ENCODE measurements at places on chromosomes 11 and 22.

DNA sequence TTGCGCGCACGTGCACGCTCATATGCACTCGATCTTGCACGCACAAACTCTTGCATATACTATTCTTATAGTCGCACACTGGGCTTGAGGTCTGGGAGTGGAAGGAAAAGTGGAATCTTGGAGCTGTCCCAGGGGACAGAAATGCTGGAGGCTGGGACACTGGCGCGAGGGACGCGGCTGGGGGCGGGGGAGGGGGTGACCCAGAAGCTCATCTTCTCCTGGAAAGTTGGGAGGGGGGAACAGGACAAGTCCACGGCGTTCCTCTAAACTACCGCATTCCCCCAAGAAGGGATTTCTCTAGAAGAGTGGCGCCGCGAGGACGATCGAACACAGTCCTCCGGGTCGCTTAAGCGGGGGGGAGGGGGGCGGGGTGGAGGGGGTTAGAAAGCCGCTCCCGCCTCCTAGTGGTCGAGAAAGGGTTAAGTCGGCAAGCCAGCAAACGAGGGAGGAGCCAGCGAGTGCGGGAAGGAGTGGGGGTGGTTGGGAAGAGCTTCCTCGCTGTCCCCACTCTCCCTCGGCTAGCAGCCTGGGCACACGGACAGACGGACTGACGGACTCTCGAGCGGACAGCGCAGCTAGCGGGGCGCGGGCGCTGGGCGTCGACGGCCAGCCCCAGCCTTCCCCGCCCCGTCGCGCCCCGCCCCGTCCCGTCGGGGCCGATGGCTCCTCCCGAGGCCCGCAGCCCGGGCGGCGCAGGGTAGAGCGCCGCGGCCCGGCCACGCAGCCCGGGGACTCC, at the start of gene RTN4RL2:
RTN4RL2 (plus strand) TSS at position 507 of the 736 bp plus-strand sequence. CDS start 338 bp downstream, outside the sequence.
- peak; percentile 66 for DNase-seq

DNA sequence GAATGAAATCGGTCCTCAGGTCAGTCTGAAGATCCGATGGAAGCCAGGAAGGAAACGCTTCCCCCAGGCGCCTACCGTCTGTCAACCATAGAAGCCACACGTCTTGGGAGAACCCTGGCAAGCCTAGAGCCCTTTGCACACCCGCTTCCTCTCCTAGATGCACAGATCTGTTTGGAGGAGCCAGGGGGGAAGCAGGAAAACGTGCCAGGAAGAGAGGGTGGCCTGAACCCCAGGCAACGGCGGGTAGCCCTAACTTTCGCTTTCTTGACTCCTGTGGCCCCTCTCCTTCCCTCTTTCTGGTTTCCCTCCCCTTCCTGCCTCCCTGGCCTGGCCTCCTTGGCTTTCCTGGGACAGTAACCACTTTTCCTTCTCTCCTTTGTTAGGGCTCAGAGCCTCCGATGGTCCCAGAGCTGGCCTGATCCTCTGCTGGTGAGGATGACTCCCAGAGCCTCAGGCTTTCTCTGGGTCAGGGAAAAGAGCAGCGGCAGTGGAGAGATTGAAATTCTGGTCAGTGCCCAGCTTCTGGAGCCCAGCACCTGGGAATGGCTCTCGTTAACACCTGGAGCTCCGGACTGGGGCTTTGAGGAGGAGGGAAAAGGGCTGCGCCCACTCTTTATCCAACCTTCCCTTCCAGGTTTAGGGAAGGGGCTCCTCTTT, 2.1 kb downstream of the FXYD6 start:
- DNase-seq, result no peak

DNA sequence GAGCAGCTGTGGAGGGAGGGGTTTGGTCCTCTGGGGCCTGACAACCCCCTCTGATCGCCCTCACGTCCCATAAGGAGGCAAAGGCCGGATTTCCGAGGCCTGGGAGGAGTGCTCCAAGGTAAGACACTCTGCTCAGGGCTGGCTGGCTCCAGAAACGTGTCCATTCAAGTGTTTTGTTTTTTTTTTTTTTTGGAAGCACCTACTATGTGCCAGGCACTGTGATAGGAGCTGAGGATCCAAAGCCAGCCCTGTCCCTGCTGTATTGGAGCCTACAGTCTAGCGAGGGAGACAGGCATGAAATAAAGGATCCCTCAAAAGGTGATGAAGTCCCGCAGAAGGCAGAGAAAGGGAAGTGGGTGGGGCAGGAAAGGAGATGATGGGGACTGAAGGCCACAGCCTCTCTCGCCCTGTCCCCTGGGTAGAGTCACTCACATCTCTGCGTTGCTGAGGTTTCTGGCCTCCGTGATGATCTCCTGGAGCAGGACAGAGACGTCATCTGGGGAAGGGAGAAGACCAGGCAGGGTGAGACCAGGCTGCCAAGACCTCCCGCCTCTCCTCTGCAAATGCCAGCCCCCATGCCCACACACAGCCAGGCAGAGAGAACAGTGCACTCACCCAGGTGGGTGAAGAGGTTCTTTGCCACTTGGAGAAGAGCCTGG, 89.2 kb downstream of the PDE2A start:
- no peak for DNase-seq

GRCh38 chr22:30882184-30882717, 86.3 kb downstream of the MORC2 start:
- DNase-seq, result peak; percentile 62

- DNase-seq, result no peak
These were observed 181.4 kb downstream of the DBX1 start for GRCh38 chr11:19978668-19979518.

GRCh38 chr22:43377896-43378704, 33.7 kb upstream of the MPPED1 start:
- no peak for DNase-seq

- DNase-seq, result no peak
These were observed 33.7 kb upstream of the MYRF start for GRCh38 chr11:61718621-61719302.

- DNase-seq, result no peak
These were observed 1482.7 kb downstream of the TBC1D22A start for GRCh38 chr22:48245196-48245485.

- DNase-seq, result no peak
These were observed 4.1 kb downstream of the SLC5A12 start for GRCh38 chr11:26717771-26718170.

- DNase-seq, result no peak
These were observed 52.1 kb downstream of the CLTCL1 start for GRCh38 chr22:19239464-19239863.

Measured in hematopoietic multipotent progenitor cell treated with erythropoietin and hydrocortisone succinate and interleukin-3 and kit ligand, for 15 days (in vitro differentiated cells).